ENCODE measurements at places on chromosomes 7 and 10.

GRCh38 chr10:94046098-94046497, 52.4 kb downstream of the PLCE1 start:
- DNase-seq = no peak

DNA sequence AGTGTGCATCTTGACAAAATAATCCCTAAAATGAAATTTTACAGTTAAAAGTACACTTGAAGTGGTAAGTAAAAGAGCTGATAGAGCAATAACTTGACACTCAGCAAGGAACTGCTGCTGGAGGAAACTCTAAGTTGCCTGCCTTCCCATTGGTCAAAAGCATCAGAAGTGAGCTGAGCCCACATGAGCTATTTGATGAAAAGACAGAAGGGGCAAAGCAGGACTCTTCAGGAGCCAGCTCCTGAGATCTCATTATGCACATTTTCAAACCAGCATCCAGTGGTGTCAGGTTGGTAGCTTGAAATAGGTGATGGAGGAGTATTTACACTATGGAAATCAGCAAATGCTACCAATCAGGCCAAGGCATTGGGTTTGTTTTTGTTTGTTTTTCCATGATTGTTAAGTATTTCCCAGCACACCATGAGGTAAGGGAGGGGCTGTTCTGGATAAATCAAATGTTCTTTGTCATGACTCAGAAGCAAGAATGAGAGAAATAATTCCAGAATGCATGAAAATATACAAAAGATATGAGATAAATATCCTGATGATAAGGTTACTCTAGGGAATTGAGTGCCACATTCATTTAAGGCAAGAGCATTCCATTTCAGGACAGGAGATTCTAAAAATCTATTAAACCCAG, 316.6 kb downstream of the SNX13 start:
- no peak for DNase-seq

- DNase-seq = no peak
These were observed 3.8 kb upstream of the MKI67 start for GRCh38 chr10:128130051-128130450.

GRCh38 chr10:70729763-70730357, 55.3 kb downstream of the TBATA start:
- DNase-seq = no peak

DNA sequence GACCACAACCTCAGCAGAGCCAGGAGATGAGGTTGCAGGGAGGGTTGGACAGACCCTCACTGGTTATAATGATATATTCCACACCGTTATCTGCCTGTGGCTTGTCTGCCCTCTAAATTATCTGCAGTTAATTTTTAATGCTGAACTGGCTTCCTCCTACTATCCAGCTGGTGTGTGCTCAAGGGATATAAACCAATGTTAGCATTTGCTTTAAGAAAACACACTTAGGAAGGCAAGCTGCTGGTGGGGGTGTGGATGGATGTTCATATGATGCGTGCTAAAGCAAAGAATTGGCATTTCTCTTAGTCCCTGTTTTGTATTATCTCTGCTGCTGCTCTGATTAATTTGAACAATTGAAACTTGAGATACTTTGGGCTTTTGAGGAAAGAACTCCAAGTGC, 132.2 kb upstream of the NPVF start:
- no peak for DNase-seq

DNA sequence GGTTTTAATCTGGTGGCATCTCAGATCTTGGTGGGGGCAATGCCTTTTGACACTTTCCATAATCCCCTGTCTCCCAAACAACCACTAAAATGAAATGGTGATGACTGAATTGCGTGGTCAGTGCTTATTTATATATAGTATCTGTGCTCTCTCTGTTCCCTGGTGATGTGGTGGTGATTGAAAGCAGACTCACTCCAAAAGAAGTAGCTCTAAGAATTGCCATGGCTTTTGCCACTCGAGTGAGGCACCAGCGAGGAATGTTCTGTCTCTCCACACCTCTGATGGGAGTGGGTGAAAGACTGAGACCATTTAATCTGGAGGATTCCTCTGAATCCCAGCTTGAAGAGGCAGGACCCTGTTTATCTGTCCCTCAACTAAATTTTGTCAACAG, 2.8 kb downstream of the DUSP5 start:
- no peak for DNase-seq

DNA sequence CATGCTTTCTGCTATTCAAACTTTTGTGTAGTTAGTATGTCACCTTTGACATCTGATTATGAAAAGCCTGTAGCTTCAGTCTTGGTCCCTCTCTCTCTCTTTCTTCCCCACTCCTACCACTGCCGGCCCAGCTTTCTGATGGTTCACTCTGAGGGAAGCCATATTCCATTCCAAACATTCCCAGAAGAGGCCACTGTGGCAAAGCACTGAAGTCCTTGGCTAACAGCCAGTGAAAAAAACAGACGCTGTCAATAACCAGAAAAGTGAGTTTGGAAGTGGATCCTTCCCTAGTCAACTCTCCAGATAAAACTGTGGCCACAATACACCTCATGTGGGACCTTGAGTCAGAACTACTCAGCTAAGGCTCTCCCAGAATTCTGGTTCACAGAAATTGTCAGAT, 950.7 kb upstream of the PHF14 start:
- DNase-seq = no peak

DNA sequence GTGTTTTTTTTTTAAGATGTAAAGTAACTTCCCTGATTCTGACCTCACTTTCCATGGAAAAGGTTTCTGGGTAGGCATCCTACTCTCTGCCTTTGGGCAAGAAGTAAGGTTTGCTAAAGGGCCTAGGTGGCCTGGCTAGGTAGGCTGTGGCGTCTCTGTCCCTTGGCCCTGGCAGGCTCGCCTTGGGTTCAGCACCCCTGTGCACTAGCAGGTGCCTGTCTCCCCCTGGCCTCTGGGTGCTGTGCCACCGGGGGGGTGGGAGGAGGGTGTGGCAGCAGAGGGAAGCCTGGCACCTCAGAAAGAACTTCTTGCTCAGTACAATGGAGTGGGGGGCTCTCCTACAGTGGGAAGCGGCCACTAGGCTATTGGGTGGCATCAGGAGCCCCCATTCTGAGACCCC, 14.0 kb downstream of the TECPR1 start:
- DNase-seq = no peak

GRCh38 chr7:79216236-79216635, 237.2 kb downstream of the MAGI2 start:
- DNase-seq = no peak

DNA sequence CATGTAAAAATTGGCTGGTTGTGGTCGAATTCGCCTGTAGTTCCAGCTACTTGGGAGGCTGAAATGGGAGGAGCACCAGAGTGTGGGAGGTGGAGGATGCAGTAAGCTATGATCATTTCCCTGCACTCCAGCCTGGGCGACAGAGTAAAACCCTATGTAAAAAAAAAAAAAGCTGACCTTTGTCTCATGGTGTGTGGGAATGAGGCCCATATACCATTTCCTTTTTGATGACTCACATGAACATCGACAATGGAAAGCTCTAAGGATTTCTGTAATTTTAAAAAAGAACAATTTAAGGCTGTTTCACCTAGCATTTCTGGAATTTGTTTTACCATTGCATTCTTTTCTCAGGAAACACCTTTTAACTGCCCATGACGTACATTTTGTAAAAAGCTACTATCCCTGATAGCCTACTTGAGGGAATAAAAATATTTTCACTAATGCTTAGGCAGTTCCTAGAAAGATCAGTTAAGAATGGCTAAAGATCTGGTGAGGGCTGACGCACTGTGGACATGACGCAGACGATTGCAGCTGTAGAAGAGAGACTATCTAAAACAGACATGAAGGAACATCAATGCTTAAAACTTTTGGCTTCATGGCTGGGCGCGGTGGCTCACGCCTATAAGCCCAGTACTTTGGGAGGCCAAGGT, 400.6 kb upstream of the IGFBP3 start:
- DNase-seq = no peak

GRCh38 chr10:1293636-1294435, 237.7 kb downstream of the WDR37 start:
- DNase-seq = no peak

DNA sequence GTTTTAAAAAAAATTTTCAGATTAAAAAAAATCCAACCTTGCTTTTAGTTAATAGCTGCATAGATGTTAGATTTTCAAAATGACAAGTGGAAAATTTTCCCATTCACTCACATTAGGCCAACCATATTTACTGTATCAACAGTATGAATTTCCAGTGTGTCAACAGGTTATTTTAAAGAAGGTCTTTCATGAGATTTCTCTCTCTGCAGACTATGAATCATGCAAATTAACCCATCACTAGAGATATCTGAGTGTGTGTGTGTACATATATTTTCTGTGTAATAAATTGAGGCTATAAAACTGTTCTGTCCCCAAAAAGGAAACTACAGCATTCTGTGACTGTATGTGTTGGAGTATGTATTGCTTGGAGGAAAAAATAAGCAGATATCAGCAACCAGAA, 305.6 kb downstream of the ARL4A start:
- no peak for DNase-seq

- no peak for DNase-seq
These were observed 80.5 kb upstream of the TMEM106B start for GRCh38 chr7:12130609-12131008.

GRCh38 chr7:92809397-92809759, 27.0 kb downstream of the CDK6 start:
- no peak for DNase-seq

- DNase-seq = peak; percentile 38
These were observed 38.5 kb downstream of the VIPR2 start for GRCh38 chr7:159105832-159106811.

DNA sequence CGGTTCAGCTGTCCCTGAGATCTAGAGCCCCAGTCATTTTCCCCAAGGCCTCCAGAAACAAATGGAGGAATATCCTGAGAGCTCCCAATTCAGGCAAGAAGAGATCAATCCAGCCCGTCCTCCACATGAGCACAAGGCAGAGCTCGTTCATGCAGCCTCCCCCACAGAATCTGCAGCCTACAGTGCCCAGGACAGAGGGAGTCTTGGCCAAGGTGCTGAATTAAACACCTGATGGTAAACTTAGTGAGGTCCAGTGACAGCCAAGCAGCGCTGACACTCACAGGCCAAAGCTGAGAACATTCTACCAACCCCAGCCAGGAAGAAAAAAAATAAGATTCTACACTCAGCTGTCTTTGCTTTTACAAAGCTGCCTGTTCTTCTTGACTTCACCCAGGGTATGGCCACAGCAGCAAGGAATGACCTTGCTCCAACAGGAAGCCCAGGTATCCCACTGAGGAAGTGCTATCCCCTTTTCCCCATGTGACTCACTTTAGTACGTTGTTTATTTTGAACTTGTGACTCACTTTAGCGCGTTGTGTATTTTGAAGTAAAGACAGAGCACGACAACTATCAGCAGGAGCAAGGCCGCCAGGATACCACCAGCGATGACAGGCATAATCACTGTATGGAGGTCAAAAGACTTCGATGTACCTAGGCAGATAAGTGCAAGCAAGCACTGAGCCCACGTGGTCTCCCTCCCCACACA, 4.4 kb upstream of the CUZD1 start:
- DNase-seq = no peak

DNA sequence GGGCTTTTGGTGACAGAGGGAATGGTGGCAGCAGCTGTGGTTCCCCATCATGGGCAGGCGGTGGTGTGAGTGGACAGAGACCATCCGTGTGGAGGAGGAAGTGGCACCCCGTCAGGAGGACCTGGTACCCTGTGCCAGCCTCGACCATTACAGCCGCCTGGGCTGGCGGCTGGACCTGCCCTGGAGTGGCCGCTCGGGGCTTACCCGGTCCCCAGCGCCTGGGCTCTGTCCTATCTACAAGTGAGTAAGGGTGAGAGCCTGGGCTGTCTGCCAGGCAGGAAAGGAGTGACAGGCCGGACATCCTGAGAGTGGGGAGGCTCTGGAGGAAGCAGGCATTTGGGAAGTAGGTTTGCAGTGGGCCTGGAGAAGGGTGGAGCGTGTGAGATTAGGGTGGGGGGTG, 2.9 kb upstream of the ZNF467 start:
- DNase-seq = no peak

DNA sequence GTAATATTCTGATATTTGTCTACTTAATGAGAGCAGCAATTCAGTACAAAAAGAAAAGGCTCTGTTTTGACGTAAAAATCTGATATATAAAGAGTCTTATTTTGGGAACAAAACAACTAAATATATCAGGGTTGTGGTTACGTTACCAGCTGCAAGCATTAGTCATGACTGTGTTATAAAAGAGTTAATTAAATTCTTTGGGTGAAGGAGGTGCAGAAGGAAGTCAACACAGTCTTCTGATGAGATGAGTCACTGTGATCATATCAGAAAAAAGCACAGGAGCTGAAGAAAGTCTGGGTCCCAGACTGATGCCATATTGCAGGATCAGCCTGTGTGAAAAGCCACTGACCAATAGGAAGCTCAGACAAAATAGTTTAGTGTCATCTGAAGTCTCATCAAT, 234.3 kb upstream of the TEX47 start:
- no peak for DNase-seq

DNA sequence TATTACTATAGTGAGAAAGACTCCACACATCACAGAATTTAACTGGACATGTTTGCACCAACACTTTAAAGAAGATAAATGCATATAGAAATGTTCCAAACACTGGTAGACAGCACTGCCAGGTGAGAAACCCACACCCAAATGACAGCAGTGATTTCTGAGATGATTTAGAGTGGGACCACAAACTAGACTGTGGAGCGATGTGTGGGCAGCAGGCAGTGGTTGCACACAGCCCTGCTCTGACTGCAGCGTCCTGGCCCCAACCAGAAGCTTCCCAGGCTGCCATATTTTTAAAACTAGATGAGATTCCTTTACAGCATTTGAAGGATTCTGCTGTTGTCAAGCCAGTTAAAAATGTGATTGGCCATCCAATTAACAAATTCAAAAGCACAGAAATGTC, 47.7 kb upstream of the COMMD3 start:
- DNase-seq = no peak

GRCh38 chr7:35253710-35254495, at the start of gene TBX20:
Gene TBX20 (minus strand): TSS chr7:35254100. CDS start chr7:35253620, 480 bp downstream.
- no peak for DNase-seq

DNA sequence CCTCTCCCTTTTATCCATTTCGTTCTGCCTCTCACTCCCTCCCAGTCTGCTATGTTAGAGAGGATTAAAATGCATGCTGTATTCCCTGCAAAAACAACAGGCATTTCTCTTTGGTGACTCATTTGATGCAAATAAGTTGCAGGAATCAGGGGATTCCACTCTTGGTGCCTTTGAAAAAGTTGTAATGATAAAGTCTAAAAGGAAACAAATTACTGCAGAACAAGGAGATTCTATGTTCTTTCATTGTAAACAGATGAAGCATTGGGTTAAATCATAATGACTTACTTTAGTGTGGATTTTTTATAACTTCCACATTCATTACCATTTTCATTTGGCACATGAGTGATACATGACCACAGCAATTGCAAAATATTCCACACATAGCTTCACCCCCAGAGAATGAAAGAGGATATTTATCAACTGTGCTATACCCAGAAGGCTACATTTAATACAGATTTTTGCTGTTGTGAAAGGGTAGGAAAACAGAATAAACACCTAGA, 33.4 kb upstream of the ABLIM1 start:
- DNase-seq = no peak

GRCh38 chr7:100152937-100153666, 4.4 kb downstream of the LAMTOR4 start:
- no peak for DNase-seq

- DNase-seq = peak; percentile 80
These were observed 26.5 kb downstream of the DNAJB12 start for GRCh38 chr10:72328045-72328828.

GRCh38 chr10:129966370-129966888, 2.4 kb upstream of the EBF3 start:
- no peak for DNase-seq

Measured in suprapubic skin (tissue), 4 donors.